CD4-positive, alpha-beta memory T cell (primary cell): ENCODE measurements at places on chromosomes 13 and 19. TPM values are rescaled to one million over a fixed set of nuclear protein-coding genes. Genes with fewer than 3 reads are reported as not detected.

The IRGC gene
- not detected for total RNA-seq

DNA sequence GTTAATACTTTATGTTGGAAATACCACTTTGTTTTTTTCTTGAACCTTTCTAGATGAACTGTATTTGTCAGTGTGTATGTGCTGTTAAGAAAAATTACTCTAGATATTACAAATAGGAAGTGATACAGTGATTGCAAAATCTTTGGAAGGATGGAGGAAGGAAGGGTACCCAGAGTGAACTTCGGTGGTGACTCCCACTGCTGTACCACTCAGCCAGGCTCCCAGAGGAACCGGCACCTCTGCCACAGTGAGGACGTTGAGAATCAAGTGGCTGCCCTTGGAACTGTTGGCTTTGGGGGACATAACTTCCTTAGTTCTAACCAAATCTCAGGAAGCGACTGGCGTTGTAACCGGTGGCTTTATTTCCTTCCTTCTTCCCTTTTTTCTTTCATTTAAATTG lies 184.7 kb downstream of the PCCA start:
- H3K4me3 ChIP-seq: no peak overlapping the region
- no peak for DNase-seq
- no peak overlapping the region for H3K27ac ChIP-seq
- H3K4me1 ChIP-seq: no peaks in the 10 kb centered on the region

DNA sequence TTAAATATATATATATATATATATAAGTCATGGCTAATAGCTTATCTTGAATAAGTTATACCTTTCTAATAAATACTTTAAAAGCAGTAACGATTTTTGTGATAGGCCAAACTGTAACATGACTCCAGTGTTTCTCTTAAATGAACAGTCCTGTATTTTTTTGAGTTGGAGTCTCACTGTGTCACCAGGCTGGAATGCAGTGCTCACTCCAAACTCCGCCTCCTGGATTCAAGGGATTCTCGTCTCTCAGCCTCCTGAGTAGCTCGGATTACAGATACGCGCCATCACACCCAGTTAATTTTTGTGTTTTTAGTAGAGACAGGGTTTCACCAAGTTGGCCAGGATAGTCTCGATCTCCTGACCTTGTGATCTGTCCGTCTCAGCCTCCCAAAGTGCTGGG lies 814.2 kb upstream of the SLITRK5 start:
- H3K4me1 ChIP-seq: no peaks in the 10 kb centered on the region
- no peaks in the 10 kb centered on the region for H3K36me3 ChIP-seq
- no peak overlapping the region for H3K4me3 ChIP-seq
- no peak for DNase-seq
- H3K27ac ChIP-seq: no peak overlapping the region

The GNG8 gene
- total RNA-seq: not detected

DNA sequence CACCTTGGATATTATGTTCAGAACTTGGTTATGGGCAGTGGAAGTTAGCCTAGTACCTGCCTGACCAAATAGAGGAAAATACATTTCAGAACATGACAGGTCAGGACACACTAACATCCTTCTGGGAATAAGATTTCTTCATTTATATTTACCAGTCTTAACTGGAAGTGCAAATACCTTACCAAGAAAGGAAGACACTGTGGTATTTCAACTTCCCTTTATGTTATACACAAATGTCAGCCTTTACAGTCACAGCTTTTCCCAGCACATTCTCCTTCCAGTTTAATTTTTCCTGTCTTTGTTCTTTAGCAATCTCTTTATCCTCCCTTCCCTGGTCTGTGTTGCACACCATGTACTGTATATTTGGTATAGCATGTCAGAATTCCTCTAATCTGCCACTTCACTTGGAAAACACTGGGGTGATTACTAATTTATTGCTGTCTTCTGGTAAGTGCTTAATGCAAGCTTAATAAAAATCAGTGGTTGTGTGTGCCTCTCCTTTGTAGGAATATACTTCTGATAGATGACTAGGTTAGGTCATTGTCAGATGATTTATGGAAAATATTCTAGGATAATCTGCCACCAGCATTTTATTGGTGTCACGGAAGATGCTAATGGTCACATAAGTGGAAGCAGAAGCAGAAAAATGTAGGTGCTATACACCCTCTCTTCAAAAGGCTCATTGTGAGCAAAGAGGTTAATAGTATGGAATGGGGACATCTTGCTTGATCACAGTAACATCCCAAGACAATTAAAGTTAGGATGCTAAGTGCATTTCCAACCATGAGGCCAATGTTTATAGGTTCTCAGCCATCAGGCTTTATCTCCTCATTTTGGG lies 124.3 kb upstream of the STARD13 start:
- H3K36me3 ChIP-seq: no peaks in the 10 kb centered on the region
- H3K27ac ChIP-seq: no peak overlapping the region
- peaks cover 4% of the 10 kb centered on the region for H3K27me3 ChIP-seq
- no peaks in the 10 kb centered on the region for H3K4me1 ChIP-seq
- no peak overlapping the region for H3K4me3 ChIP-seq

DNA sequence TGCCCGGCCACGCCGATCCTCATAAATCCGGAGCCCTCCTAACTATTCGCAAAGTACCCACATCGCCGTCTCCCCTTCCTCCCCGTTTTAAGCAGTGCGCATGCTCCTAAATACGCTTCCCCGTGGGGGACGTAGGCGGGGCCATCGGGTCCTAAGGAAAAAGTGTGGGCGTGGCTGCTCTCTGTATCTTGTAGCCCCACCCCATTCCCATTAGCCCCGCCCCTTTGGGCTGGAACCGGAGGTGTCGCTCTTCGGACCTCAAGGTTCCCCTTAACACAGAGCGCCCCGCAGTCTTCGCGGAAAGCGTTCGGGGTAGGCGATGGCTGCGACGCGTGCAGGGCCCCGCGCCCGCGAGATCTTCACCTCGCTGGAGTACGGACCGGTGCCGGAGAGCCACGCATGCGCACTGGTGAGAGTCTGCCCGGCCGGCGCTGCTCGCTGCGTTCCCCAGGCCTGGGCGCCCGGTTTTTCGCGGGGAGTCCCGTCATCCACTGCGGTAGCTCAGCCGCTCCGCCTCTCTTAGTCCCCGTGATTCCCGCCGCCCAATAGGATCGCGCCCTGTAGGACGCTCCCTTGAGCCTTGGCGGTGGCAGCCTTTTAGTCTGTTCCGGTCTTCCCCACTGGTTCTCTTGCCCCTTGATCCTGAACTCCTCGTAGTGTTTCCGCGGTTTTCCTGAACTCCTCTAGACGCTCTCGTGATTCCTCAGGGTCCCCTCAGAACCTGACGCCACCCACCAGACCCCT lies at the start of gene ALDH16A1:
Gene ALDH16A1 (plus strand): TSS at position 213 of the 744 bp plus-strand sequence. CDS start 107 bp downstream, at position 320.
- no peaks in the 10 kb centered on the region for H3K27me3 ChIP-seq
- H3K36me3 ChIP-seq: peaks cover 12% of the 10 kb centered on the region
- H3K27ac ChIP-seq: peak within 1 kb of the TSS; percentile 91
- peak; percentile 97 for DNase-seq
- H3K4me3 ChIP-seq: peak within 1 kb of the TSS; percentile 90

The ZNF225 gene
- total RNA-seq: 13.9 TPM

The NOP53 gene
- total RNA-seq: 875 TPM

DNA sequence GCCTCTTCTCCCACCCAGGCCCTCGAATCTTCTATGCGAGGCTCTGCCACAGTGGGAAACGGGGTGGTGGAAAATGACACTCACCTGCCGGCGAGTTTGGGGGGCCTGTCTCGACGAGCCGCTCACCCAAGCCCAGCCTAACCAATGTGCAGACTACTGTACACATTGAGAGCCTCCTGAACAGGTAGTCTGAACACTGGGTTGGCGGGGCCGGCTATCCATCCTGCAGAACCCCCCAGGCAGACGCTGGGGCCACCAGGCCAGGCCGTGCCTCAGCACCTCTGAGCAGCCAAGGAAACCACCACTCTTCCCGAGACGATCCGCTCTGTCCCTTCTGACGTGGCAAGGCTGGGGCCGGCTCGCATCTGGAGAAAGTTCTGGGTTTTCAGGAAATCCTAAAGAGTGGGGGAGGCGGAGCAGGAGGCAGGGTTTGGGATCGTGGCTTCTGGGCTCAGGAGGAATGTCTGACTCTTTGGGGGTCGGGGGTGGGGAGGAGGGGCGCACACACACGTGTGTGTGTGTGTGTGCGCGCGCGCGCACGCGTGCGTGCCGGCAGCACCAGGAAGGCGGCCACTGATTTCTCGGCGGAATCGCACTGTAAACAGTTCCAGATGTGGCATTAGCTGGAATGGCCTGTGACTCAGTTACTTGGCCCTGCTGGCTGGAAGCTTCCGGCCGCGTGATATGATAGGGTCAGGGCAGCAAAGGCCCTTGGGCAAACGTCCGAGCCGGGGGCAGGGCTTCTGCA lies 18.5 kb downstream of the TMED1 start:
- no peak overlapping the region for H3K27ac ChIP-seq
- no peaks in the 10 kb centered on the region for H3K4me1 ChIP-seq
- H3K4me3 ChIP-seq: no peak overlapping the region
- no peak for DNase-seq

- no peaks in the 10 kb centered on the region for H3K36me3 ChIP-seq
- no peak overlapping the region for H3K4me3 ChIP-seq
Observed at GRCh38 chr13:49066856-49067255, 91.1 kb downstream of the FNDC3A start.

DNA sequence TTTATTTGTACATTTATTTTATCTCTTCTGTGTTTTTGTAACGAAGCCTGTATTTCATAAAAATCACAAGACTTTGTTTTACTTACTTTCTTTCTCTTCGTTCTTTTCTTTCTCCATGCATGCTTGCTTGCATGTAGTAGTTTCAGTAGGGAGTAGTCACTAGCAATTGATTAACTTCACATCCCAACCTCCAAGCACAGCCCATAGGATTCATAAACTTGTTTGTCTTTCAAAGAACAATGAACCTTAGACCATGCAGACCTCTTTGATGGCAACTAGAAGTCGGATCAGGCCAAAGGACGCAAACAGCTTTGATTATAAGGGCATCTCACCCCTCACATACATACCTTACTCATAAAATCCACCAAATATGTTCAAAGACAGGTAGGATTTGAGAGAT lies 3.1 kb upstream of the PRR20A start:
- no peak for DNase-seq
- no peaks in the 10 kb centered on the region for H3K4me1 ChIP-seq
- H3K36me3 ChIP-seq: no peaks in the 10 kb centered on the region
- H3K27ac ChIP-seq: no peak overlapping the region
- H3K4me3 ChIP-seq: no peak overlapping the region
- H3K27me3 ChIP-seq: no peaks in the 10 kb centered on the region

GRCh38 chr19:1774989-1775772 lies 21.9 kb downstream of the ONECUT3 start:
- H3K27me3 ChIP-seq: peaks cover 39% of the 10 kb centered on the region
- peak; percentile 16 for DNase-seq
- no peaks in the 10 kb centered on the region for H3K4me1 ChIP-seq
- H3K4me3 ChIP-seq: no peak overlapping the region

- DNase-seq: no peak
- no peaks in the 10 kb centered on the region for H3K36me3 ChIP-seq
- no peak overlapping the region for H3K27ac ChIP-seq
- H3K27me3 ChIP-seq: peaks cover 4% of the 10 kb centered on the region
- peaks cover 4% of the 10 kb centered on the region for H3K4me1 ChIP-seq
- H3K4me3 ChIP-seq: no peak overlapping the region
Observed at GRCh38 chr13:113115363-113116205, 7.0 kb upstream of the F10 start.

DNA sequence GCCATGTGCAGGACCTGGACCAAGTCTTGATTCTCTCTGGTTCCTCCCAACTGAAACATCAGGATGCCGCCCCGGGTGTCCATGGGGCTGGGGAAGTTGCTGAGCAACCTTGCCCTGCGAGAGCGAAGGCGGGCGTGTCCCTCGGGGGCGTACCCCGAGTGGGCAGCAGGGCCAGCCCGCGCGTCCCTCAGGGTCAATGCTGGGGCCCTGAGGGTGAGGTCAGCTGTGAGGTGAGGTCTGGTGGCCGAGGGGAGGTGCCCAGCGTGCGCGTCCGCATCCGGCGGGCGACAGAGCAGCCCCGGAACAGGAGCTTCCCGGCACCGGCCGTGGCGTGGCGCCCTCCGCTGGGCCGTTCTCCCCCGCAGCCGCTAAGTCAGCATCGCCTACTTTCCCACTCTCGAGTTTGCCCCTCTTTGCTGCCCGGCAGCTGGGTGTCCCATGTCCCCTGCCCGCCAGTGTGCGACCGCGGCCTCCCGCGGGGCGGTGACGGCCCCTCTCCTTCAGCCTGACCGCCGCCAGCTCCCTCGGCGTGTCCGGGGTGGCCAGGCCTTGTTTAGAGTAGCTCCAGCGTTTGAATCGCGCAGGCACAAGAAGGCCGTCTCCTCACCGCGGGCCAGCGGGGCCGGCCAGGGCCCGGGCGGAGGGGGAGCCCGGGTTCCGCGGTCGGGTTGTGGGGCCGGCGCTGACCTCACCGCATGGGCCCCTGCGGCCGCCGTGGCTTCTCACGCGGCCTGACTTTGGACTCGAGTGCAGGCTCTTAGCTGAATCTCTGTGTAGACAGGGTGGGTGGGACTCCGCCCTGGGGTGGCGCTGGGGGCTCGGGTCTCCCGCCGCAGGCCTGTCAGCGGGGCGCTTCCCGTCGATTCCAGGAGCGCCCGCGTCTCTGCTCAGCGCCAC lies 33.0 kb downstream of the GJA3 start:
- peak overlapping the region; percentile 42 for H3K4me3 ChIP-seq
- peak; percentile 35 for DNase-seq
- H3K4me1 ChIP-seq: peaks cover 8% of the 10 kb centered on the region
- no peak overlapping the region for H3K27ac ChIP-seq
- no peaks in the 10 kb centered on the region for H3K36me3 ChIP-seq

The ZNF560 gene
- total RNA-seq: not detected
